NCI-H774 (cell line): ENCODE measurements at places on chromosomes 2 and 18.

GRCh38 chr2:98025481-98026037 lies 29.8 kb upstream of the TMEM131 start:
- no peak for DNase-seq

DNA sequence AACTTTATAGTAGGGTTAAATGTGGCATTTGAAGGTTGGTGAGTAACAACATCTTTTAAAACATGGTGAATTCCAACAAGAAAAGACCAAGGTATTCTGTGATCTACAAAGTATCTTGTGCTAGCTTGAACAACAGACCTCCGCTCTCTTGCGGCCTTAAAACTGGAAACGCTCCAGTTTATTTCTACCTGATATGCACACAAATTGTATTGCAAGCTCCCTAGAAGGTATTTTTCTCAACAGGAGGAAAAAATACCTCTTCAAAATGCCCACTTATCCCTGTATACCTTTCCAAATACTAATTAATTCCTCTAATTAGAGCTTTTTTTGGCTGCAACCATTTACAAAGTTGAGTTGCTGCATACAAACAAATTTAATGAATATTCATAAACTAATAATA lies 69.5 kb downstream of the KCNH7 start:
- no peak for DNase-seq

DNA sequence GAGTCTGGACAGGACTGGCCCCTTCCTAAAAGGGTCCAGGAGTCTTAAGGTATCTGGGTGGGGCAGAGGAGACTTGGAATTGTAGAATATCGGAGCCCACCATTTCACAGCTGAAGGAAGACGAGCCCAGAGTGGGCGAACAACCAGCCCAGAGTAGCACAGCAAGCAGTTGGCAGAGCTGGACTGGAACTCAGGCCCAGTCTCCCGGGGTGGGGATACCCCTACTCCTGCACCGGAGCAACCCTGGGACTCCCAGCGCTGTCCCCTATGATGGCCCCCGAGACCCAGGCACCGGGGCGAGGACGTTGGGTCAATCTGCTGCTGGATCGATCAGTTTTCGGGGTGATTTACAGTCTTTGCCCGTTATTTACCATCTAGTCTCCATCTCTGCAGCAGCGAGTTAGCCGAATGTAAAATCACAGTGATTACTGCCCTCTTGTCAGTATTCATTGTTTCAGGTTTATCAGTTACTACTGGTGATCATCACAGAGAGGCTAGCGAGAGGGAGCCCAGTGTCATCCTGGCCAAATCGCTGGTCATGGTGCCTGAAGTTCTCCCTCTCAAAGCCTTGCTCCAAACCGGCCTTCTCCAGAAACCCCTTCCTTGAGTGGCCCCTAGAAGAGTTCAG lies 75.3 kb downstream of the SMAD7 start:
- DNase-seq = no peak

DNA sequence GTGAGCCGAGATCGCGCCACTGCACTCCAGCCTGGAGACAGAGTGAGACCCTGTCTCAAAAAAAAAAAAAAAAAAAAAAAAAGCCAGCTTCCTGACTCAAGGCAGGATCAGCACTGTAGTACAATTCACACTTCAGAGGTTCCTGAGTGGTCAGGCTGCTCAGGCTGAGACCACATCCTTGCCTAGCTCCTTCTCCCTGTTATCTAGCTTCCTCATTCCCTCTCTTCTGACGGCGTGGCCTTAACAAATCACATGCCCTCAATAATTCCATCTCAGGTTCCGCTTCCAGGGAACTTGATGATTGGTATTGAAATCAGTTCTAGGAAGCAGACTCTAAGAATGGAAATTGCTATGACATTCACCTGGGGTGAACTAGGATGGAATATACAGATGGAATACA lies 29.8 kb upstream of the KDM3A start:
- DNase-seq = no peak

GRCh38 chr2:192126912-192127311 lies 67.8 kb downstream of the TMEFF2 start:
- no peak for DNase-seq

- DNase-seq = peak; percentile 87
Observed at GRCh38 chr18:78192054-78192453, 787.6 kb upstream of the SALL3 start.
